Caudate nucleus (tissue), 63 donors: ENCODE measurements at places on chromosomes 12 and 14.

DNA sequence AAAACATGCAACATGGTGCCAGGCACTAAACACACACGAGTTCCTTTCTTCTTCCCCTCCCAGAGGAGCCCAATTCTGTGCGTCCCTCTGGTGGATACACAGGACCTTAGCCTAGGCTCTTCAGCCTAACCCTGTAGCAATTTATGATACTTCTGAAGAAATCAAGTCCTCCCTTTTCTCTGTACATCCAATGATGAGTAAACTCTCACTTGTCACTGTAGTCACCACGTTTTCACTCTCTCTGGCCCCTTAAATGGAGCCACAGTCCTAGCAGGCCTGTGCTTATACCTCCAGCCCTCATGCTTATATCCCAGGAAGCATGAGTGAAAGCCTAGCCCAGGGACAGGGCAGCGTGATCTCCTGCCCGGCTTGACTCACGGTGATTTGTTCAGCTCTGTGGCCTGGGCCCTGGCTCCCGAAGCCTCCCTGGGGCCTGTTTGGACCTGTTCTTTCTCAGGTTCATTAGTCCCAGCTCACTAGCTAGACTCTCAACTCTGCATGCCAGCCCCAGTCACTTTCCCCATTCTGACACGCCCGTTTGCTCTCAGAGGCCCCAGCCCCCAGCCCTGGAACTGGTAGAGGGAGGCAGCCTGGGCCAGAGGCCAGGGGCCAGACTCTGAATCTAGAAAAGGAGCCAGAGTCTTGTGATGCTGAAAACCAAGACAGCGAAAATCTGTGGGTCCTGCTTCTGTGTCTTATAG lies 24.1 kb upstream of the PLEKHG3 start:
- no peak for DNase-seq

DNA sequence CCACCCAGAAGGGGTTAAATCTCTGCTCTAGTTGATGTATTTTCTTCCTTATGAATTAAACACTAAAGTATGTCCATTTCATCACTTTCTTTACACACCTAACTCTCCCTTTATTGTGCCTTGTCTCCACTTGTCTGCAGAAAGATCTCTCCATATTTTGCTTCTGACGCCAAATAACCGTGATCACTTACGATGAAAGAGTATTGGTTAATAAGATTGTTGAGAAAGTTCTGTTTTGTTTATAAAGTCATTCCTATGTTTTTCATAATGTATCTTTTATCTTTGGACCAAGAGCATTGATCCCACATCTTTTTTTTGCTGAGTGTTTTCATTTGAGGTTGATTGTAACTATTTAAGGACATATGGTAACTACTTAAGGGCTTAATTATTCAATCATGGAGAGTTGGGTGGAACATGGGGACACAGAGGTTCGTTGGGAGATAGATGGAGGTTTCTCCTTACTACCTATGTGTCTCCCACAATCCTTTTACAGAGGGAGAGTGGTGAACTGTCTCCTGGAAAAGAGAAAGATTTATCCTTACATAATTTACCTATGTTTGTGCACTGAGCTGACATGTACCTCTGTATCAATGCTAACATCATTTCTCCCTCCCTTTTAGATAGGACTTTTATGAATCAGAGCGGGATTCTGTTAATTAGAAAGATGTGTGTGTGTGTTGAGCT lies 120.7 kb upstream of the SLC38A2 start:
- no peak for DNase-seq

DNA sequence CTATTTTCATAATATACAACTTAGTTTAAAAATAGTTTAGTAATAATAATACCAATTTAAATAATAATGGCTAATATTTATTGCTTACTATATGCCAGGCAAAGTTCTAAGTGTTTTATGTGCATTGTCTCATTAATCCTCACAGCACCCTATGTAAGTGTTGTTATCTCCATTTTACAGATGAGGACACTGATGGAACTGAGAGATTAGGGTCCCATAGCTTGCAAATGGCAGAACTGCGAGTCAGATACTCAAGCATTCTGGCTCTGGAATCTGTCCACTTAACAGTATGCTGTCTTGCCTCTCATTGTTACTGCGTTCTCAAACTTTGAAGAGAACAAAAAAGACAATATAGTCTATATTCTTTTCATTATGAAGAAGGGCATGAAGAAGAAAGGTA lies 19.0 kb downstream of the AP5M1 start:
- no peak for DNase-seq

GRCh38 chr12:49519574-49519936 lies 19.3 kb upstream of the KCNH3 start:
- no peak for DNase-seq

- DNase-seq = no peak
Measured at GRCh38 chr12:96350982-96351381, 49.3 kb downstream of the CDK17 start.

GRCh38 chr14:74504874-74505720 lies 11.5 kb downstream of the ISCA2 start:
- DNase-seq = no peak

GRCh38 chr14:106530423-106531107 lies 1004.2 kb downstream of the TMEM121 start:
- no peak for DNase-seq

DNA sequence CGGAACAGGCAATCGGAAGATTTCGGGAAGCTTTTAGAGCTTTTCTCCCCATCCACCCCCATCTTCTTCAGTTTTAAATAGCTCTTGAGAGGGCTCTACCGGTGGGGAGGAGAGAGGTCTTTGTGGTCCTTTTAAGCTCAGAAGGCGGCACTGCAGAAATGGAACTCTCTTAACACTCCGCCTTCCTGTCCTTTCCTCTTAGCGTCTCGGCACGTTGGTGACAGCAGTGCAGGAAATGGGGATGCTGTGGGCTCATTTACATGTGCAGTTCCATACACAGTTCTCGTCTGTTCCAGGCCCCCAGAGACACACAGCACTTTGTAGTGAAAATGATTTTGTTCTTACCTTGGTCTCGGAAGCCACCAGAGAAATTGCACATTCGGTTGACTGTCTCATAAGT lies 50.4 kb upstream of the RIN3 start:
- DNase-seq = no peak

DNA sequence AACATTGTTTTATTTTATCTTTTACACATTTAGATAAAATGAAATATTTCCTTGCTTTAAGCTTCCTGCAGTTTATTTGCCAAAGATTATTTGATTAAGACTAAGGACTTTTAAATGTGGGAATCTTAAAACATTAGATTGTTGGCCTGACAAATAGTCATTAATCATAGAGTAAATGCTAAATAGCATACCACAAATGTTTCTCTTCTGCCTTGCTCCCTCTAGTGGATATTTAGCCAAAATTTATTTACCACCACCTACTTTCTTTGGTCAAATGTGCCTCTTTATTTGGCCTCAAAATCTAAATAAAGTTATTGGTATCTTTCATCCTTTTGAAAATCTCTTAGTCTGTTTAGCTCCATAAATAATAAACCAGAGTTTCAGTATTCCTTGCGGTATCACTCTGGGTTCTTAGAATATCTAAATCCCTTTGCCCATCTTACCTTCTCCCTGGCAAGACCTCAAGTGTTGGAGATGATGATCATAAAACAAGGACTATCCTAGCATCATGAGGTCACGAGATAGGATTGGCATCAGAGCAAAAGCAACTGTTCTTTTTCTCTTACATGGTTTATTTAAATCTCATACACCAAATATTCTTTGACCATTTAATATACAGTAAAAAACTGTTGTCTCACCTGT lies 150.6 kb upstream of the AEBP2 start:
- DNase-seq = no peak

- DNase-seq = no peak
Measured at GRCh38 chr12:109389146-109389545, 41.4 kb downstream of the MYO1H start.

DNA sequence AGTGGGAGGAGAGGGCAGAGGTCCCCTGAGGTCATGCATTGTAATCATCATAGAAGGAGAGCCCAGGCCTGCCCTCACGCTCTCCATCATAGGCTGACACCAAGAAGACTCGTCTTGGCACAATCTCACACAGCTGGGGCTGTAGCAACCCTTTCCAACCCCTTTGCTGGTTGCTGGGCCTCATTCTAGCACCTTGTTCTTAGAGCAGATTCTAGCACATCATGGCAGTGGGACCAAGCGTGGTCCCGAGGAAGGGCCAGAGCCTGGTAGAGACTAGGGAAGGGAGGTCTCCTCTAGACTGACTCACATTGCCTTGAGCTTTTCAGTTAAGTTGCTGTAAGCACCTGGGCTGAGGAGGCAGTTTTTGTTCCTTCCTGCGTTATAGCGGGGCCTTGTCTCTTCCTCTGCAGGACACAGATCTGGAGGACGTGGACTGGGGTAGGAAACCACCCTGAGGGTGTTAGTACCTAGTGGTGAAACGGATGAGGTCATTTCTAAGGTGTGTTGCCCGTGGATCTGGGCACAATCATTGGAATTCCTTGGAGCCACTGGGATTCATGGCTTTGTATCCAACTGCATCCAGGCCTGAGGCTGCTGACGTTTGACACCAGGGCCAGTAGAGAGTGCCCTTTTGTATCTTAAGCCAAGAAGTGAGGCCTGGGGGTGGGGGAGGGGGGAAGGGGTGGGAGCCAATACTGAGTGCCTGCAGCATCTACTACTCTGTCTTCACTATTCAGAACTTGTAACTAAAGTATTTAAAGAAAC lies 19.9 kb downstream of the RPS6KL1 start:
- DNase-seq = no peak

- no peak for DNase-seq
Measured at GRCh38 chr12:101045486-101046464, 164.3 kb downstream of the SLC5A8 start.

DNA sequence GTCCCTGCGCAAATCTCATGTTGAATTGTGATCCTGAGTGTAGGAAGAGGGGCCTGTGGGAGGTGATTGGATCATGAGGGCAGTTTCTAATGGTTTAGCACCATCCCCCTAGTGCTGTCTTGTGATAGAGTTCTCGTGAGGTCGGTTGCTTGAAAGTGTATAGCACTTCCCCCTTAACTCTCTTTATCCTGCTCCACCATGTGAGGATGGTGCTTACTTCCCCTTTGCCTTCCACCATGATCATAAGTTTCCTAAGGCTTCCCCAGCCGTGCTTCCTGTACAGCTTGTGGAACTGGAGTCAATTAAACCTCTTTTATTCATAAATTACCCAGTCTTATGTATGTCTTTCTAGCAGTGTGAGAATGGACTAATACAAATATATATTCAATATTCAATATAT lies 303.7 kb upstream of the SEL1L start:
- DNase-seq = no peak

DNA sequence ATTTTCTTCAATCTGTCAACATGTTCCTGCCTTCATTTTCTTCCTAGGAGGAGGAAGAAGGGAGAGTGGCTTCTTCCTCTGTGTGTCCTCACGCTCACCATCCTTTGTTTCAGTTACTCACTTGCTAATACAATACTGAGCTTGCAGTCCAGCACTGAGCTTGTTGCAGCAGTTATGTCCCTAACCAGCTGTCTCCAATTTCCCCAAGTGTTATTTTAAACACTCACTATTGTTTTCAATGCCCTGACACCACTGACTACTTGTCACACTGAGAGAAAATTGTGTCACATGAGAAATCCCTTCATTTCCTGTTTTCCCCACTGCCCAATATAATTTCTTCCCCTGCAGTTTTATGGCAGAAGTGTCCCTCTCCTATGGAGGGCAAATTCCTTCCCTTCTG lies 53.4 kb downstream of the HSD17B6 start:
- DNase-seq = no peak

DNA sequence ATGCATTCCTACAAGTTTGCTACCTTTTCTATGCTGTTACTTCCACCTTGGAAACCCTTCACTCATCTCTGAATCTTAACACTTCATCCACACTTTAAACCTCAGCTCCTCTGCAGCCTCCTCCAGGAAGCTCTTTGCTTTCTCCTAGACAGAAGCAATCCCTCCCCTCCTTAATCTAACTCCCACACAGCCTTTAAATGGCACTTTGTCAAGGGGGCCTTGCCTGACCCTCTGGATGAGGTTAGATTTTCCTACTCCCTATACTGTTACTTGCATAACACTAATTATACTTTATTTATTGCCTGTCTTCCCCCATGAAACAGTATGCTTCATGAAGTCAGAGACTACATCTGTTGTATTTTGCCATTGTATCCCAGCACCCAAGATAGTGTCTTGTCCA lies 394.6 kb downstream of the MED13L start:
- DNase-seq = no peak

DNA sequence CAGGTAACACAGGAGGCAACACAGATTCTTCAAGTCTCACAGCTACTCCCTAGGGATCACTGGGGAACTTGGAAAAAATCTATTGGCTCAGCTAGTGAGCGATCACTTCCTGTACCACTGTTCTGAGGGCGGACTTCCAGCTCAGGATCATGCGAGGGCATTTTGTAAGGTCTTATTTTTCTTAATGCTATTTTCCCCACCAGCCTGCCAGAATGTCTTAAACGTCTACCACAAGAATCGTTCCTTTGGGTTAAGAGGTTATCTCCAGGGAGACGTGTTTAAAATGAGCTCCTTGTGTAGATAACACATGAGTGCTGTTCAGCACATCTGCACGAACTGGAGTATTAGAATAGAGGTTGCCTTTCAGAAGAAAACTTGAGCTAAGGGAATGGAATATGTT lies 162.6 kb downstream of the ETNK1 start:
- DNase-seq = no peak

DNA sequence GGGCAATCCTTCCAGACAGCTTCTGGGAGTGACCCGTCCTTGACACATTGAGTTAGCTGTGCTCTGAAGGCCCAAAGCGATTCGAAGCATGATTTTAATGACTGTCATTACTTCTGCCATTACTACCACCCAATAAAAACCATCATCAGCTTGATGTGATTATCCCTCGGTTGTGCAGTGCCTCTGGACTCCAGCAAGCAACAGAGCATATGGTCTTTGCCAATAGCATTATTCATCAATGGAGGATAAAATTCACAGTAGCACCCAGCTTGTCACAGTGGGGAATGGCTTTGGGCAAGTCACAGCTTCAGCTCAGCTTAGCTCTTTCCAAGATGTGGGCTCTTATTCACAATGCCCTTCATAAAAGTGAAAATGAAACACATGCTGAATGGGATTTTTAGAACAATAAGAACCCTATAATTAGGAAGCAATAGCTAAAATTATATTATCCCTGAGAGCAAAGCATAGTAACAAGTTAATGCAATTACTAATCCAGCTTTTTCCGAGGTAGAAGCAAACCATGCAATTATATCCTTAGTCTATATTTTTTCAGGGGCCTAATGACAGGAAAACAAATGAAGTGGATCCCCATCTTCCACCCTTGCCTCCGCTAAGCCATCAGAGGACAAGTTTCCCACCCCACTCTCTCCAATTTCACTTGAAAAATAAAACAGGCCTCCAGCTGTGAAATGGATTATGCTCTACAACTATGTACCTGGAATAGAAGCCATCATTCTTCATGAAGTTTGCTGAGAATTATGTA lies 163.0 kb upstream of the EEA1 start:
- DNase-seq = no peak
